T-helper 2 cell treated with Interferon-gamma antibody and Interleukin-4, amounts not matched to agents 100 ng/mL and 5 ng/mL, for 36 hours (primary cell): ENCODE measurements at places on chromosomes 1 and 21. TPM values are rescaled to one million over a fixed set of nuclear protein-coding genes. Genes with fewer than 3 reads are reported as not detected.

Gene GALNT2
- total RNA-seq: 26.6 and 27.4 TPM in 2 replicates

Gene HMGCS2
- not detected in 2 replicates for total RNA-seq

Gene SPRR2A
- not detected in 2 replicates for total RNA-seq

Gene PLEKHN1
- total RNA-seq: 1.6 and 2.2 TPM in 2 replicates

Gene HRNR
- not detected in 2 replicates for total RNA-seq

Gene EFNA4
- 6.0 and 6.8 TPM in 2 replicates for total RNA-seq

Gene OR2L3
- total RNA-seq: 0.11 TPM in 1 of 2 replicates, not detected in the other

Gene OR2L13
- total RNA-seq: not detected in 2 replicates

Gene PRDM16
- total RNA-seq: not detected in 2 replicates

Gene MRAP
- total RNA-seq: not detected in 2 replicates

Gene SLC5A9
- not detected in 2 replicates for total RNA-seq

Gene HEYL
- total RNA-seq: 0.11 and 0.14 TPM in 2 replicates

Gene MROH9
- total RNA-seq: not detected in 2 replicates

Gene XKR8
- total RNA-seq: 6.6 and 6.8 TPM in 2 replicates

Gene SLAMF8
- total RNA-seq: 0.68 and 1.1 TPM in 2 replicates

Gene CROCC
- 25.5 and 26.1 TPM in 2 replicates for total RNA-seq

Gene AKR7A2
- total RNA-seq: 34.1 and 34.6 TPM in 2 replicates

Gene ERICH3
- not detected in 2 replicates for total RNA-seq

Gene KRTAP7-1
- not detected in 2 replicates for total RNA-seq

Gene VWA1
- total RNA-seq: 0.27 and 0.68 TPM in 2 replicates

Gene AMY2A
- not detected in 2 replicates for total RNA-seq

Gene HES3
- not detected in 2 replicates for total RNA-seq

Gene PEX10
- total RNA-seq: 12.6 and 13.0 TPM in 2 replicates

Gene ATP1A2
- not detected in 2 replicates for total RNA-seq

Gene ST6GALNAC5
- not detected in 2 replicates for total RNA-seq

Gene CYP4A11
- total RNA-seq: not detected in 2 replicates

Gene SPRR3
- not detected in 2 replicates for total RNA-seq

Gene ZNF697
- 2.5 and 2.7 TPM in 2 replicates for total RNA-seq

Gene FMO5
- total RNA-seq: 0.39 and 1.2 TPM in 2 replicates

Gene NES
- not detected in 2 replicates for total RNA-seq

Gene SYF2
- total RNA-seq: 39.1 and 39.7 TPM in 2 replicates

Gene TNFRSF8
- total RNA-seq: 36.9 and 37.6 TPM in 2 replicates

Gene XCL1
- 0.91 and 1.1 TPM in 2 replicates for total RNA-seq

Gene FMO2
- not detected in 2 replicates for total RNA-seq

Gene NUDT17
- 2.8 and 4.0 TPM in 2 replicates for total RNA-seq

Gene DCST1
- not detected in 2 replicates for total RNA-seq
